Left ventricle myocardium superior (tissue), 1 donor: ENCODE measurements at places on chromosomes 1 and 21. TPM values are rescaled to one million over a fixed set of nuclear protein-coding genes. Genes with fewer than 3 reads are reported as not detected.

Gene HTR6
- total RNA-seq, result not detected

DNA sequence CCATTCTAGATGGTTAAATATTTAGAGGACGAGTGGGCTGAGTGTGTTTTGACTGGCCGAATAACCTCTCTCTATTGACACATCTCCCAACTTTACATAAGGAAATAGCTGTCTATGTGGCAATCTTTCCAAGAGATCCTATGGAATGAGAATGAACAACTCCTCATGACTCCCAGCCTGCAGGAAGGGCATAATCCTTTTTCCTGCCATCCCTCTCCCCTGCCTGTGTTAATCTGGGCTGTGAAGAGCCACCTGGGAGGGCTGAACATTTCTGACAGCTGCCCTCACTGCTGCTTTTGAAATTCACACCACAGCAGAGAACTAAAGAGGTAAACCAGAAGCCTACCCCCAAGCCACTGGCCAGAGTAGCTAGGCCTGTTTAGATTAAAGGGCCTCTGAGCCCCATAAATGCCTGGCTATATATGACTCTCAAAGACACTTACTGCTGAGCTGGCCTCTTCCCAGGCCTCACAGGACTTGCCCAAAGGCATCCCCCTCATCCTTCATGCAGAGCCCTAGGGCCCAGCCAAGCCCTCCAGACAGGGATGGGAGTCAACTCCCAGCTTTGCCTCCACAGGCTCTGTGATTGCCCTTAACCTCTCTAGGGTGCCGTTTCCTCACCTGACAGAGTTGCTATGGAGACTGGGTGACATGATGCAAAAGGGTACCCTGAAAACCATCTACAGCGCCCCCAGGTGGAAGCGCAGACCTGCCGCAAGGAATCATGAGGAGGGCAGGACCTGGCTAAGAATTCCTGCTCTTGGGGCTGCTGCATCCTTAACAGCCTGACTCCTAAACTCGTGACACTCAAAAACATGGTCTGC, 42.0 kb upstream of the LDLRAP1 start:
- no peak for DNase-seq

GRCh38 chr1:111630567-111630966, 11.0 kb downstream of the RAP1A start:
- DNase-seq, result no peak

- no peak for DNase-seq
These were observed 2.1 kb downstream of the FHAD1 start for GRCh38 chr1:15249081-15249480.

- no peak for DNase-seq
These were observed 35.4 kb upstream of the COL24A1 start for GRCh38 chr1:86191958-86192357.

DNA sequence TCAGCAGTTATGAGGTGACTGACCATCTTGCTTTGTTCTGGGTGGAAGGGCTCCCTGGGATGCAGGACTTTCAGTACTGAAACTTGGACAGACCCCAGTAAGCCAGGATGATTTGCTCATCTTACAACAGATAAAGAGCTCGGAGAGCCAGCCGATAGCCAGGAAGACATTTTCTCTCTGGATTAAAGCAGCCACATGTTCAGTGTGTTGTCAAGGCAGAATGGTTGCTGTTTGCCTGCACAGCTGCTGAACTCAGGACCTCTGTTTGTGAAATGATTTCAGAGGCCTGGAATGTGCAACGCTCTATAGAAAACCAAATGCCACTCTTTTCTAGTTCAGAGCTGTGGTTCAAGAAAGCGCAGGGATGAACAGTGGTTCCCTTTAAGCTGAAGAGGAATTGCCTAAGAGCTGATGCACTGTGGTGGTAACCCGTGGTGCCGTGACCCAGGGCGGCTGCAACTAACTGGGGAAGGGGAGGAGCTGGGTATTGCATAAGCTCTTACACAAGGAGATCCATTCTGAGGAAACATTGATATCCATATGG, 40.7 kb downstream of the CASQ2 start:
- peak; percentile 69 for DNase-seq

DNA sequence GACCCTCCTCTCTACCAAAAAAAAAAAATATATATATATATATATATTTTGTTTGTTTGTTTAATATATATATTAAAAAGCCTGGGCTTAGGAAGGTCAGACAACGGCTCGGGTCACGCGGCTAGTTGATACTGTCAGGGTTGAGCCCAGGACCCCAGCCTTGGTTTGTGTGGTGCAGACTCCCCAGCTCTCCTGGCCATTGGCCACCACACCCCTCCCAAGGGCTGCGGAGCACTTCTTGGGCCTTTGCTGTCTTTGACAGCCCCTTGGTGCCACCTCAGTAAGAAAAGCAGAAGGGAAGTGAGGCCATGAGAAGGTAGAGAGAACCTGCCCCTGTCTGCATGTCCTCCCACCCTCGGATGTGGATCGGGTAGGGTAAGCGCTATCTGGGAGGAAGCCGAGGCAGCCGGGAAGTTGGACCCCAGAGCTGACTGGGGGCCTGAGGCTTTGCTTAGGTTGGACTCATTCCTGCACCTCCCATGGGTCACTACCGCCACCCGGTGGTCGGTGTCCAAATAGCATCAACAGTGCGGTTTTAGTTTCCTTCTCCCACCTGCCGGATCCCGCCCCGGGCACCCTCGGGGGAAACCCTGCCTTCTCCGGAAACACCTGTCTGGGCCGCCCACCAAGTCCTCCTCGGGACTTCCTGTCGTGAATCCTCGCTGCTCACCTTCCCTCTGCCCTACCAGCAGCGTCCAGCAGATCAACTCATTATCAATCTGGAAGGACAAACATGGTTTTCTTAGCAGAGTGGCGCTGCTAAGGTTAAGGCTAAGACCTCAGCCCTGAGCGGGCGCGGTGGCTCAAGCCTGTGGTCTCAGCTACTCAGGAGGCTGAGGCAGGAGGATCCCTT, 29.8 kb upstream of the GNPAT start:
- peak; percentile 81 for DNase-seq

GRCh38 chr1:205069371-205070125, 14.7 kb downstream of the TMEM81 start:
- DNase-seq, result peak; percentile 41

- DNase-seq, result no peak
These were observed 35.4 kb downstream of the CLCA1 start for GRCh38 chr1:86504137-86504479.

GRCh38 chr1:89946532-89946931, 48.4 kb upstream of the ZNF326 start:
- DNase-seq, result no peak

DNA sequence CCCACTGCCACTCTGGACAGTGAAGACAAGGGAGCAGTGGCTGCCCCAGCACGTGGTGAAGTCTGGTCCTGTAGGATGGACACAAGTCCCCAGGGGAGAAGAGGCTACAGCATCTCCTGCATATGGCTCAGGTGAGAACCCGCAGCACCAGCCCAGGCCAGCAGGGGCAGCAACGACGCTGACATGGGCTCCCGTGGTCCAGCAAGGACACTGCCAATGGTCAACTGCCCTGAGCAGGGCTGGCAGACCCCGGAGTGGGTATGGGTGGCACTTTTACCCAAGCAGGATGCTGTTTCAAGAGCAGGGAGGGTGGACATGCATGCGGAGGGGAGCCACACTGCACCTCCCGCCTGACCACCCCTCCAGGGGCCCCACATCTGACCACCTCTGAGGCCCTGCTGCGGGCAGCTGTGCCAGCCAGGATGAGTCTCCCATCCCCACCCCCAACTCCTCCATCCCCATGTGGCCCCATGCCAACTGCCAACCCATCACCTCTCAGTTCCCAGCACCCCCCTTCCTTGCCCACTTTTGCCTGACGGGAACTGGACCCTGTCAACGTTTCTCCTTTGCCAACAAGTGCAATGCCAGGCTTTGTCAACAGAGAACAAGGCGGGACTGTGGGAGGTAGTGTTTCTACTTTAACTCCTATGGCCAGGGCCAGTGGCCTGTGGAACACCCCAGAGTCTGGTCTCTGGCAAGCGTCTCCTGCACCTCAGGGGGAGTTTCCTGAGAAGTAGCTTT, 8.6 kb downstream of the MORN1 start:
- DNase-seq, result peak; percentile 54

GRCh38 chr1:115286431-115287205, 51.4 kb downstream of the NGF start:
- no peak for DNase-seq

DNA sequence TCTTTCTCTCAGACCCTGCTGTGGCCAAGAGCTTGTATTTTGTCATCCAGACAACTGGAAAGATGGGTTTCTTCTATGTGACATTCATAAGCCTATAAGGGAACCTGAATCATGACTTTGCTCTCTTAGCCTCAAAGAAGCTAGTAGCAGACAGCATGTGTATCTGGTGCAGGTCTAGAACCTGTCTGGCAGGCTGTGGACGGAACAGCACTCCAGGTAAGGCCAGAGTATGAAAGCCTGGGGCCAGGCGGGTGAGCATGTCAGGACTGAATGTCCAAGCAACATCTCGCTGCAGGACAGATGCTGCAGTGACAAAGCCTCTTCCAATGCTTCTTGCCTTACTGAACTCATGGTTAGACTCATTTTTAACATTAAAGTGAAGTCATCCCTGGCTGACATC, 32.8 kb downstream of the AKNAD1 start:
- no peak for DNase-seq

- no peak for DNase-seq
These were observed 144.0 kb downstream of the PGBD5 start for GRCh38 chr1:230282157-230282556.

DNA sequence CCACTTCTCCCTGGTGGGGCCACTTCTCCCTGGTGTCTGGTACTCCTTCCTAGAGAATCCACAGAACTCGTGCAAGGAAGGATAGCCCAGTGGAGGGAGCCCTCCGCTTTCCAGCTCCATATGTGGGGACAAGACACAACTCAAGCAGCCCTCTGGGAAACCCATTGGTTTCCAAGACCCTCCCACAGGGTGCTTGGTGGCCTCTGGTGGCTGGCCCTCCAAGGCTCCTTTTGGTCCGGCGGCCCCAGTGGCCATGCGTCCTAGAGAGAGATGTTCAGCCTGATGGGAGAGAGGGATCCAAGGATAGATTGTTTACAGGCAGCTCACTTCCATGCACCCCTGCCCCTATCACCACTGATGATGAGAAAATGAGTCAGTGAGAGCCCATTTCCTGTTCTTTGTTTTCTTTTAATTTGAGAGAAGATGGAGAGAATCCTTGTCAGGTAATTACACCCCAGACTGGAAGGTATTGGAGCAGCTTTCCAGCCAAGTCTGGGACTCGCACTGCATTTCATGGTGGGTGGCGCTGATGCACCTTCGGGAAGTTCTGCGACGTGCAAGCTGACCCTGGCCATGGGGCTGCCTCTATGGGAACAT, 486.2 kb upstream of the VAMP3 start:
- no peak for DNase-seq

GRCh38 chr1:59315529-59316463, 18.9 kb downstream of the FGGY start:
- no peak for DNase-seq

DNA sequence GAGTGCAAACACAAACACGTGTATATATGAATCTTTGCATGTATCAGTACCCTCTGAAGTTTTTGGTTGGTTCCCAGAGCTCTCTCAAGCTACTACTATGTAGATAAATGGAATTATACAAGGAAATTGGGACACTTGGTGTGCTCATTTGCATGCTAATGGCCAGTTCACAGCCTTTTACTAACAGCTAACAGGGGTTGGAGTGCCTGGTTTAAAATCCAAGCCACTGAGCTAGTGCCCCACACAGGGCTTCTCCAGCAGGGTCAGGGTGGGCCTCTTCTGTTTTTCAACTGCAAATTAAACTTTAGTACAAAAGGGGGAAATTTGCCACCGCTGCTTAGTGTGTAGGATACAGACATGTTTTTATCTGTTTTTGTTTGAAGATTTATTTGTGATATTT, 121.0 kb downstream of the ATP5PO start:
- no peak for DNase-seq

DNA sequence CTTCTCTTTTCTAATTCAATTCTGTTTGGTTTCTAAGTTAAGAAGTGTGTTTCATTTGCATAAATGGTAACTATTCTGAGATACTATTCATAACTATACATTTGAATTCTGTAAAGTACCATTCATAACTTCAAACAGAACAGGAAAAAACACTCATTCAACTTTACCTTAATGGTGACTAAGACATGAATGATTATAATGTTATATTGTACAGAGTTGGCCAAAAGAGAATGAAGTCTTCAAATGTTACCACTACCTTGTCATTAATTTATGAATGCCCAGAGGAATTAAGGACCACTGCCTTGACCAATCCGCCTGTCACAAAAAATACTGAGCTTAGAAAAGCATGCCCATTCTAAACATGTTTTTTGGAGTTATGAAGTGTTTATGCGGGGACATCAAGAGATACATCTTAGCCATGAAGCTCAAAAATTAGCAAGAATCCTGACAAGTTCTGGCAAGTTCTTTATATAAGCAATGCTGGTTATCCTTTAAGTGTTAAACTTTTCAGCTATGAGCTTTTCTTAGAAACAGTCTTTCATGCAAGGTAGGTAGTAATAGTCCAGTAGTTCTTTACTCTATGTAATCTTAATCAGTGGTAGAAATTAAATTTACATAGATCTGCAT, 7.9 kb downstream of the WASF2 start:
- no peak for DNase-seq

Gene KRTAP11-1
- total RNA-seq, result not detected

Gene BRDT
- not detected for total RNA-seq

Gene IFI16
- total RNA-seq, result 24.2 TPM

DNA sequence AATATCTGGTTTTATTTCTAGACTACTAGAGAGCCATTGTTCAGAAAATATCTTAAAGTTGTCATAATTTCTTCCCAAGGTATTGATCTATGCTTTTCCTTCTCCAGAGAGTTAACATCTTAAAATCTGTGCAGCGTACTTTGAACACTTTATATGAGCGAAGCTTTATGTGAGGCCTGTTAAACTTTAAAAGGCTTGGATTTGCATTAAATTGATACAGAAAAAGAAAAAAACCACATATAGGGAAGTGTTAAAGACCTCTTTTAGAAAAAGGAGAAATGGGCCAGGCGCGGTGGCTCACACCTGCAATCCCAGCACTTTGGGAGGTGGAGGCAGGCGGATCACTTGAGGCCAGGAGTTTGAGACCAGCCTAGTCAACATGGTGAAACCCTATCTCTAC, 59.2 kb upstream of the MORC3 start:
- DNase-seq, result no peak

Gene A3GALT2
- total RNA-seq, result not detected

Gene CD53
- total RNA-seq, result 13.2 TPM

GRCh38 chr1:29186252-29186651, 4.6 kb upstream of the SRSF4 start:
- DNase-seq, result no peak

Gene CELA2B
- total RNA-seq, result not detected

Gene PTBP2
- total RNA-seq, result 12.4 TPM

DNA sequence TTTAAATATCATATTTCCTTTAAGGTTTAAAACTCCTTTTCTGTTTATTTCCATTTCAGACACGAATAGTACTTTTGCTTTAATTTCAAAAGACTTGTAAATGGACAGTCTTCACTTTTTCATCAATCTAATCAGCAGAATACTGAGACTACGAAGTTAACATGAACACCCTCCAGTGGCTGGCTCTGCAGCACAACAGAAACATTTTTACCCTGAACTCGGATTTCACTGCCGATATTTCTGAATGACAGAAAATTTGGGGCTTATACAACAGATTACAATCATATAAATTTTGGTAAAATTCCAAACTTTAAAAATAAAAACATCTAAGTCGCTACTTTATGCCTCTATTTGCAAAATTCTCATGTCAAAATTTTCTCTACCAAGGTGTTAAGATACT, 86.2 kb downstream of the AKT3 start:
- DNase-seq, result no peak

GRCh38 chr1:62438163-62438562, 1.3 kb downstream of the USP1 start:
- no peak for DNase-seq

GRCh38 chr21:36073181-36073580, 3.4 kb downstream of the CBR1 start:
- no peak for DNase-seq
